ENCODE measurements at places on chromosomes 4 and X.

GRCh38 chr4:169017971-169018370 lies 7.9 kb upstream of the CBR4 start:
- DNase-seq: no peak

DNA sequence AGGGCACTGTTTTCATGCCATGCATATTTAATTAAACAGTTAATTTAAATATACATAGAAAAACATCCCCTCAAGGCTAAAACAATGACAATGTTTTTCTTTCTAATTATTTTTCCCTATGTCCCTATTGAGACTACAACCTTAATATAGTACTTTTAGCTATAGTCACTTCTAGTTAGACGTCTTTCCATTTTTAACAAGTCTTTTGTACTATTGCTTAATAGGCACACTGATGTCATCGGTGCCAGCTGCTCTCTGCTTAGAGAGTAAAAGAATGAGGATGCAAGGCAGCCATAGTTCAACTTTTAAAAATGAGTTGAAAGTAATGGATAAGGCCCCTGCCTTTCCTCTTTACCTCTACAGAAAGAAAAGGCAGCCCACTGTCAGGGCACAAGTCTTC lies 191.1 kb downstream of the KCTD8 start:
- DNase-seq: no peak

- no peak for DNase-seq
These were observed 143.5 kb downstream of the GPR143 start for GRCh38 chrX:9622128-9622527.

DNA sequence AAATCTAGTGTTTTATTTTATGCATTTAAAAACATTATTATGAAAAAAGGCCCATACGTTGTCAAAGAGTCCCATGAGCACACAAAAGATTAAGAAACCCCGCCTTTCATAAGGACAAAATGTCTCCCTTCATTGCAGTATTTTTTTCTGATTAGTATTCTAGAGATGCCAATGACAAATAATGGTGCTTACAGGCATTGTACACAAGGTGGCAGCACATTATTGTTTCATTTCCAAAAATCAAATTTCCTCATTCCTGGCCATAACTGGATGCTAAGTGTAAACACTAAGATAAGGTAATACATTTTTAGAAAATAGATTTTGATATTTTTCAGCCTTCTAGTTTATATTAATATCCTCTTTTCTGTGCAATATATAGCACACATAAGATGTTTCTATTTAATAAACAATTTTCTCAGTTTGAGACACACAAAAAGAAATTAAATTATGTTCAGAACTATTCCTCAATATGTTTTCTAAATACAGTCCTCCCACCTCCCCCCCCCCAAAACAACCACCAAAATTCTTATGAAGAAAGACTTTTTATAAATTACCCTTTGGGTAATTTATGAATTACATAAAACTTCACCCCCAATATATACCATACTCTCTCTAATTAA lies 47.7 kb downstream of the TIGD2 start:
- no peak for DNase-seq

- no peak for DNase-seq
These were observed 38.6 kb downstream of the TSC22D3 start for GRCh38 chrX:107736781-107737531.

GRCh38 chr4:176479767-176480166 lies 160.0 kb downstream of the SPCS3 start:
- DNase-seq: no peak

GRCh38 chr4:99156992-99157391 lies 12.9 kb upstream of the ADH4 start:
- no peak for DNase-seq

DNA sequence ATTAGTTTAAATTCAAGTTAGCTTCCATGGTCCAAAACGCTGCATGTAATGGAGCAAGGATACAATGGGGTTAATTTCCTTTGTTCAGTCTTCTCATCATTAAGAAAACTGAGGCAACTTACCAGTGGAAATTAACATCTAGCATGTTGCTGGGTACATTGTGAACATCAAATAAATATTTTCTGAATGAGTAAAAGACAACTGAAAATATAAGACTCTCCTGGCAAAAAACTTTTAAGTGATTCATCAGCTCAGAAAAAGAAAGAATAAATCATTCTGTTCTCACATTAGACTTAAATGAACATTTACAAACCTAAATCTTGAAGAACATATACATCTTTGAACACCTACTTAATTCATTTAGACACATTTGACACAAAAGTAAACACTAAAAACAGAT lies 138.4 kb upstream of the ETNPPL start:
- no peak for DNase-seq

GRCh38 chr4:8506373-8507195 lies 66.0 kb downstream of the TRMT44 start:
- DNase-seq: no peak

DNA sequence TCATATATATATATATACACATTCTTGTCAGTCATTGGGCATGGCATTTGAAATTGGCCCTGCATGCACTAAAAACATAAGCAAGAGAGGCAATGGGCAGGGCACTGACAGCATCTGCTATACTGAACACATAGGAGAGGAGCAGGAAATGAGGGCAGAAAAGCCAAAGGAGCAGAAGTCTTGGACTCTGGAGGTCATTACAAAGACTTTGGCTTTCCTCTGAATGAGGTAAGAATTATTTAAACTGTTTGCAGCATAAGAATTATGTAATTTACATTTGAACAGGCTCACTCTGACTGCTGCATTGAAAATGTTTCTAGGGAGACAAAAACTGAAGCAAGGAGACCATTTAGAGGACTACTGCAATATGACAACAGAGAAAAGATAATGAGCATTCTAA lies 396.5 kb downstream of the PRDM5 start:
- no peak for DNase-seq

GRCh38 chr4:83360018-83360417 lies 25.4 kb upstream of the HPSE start:
- no peak for DNase-seq

DNA sequence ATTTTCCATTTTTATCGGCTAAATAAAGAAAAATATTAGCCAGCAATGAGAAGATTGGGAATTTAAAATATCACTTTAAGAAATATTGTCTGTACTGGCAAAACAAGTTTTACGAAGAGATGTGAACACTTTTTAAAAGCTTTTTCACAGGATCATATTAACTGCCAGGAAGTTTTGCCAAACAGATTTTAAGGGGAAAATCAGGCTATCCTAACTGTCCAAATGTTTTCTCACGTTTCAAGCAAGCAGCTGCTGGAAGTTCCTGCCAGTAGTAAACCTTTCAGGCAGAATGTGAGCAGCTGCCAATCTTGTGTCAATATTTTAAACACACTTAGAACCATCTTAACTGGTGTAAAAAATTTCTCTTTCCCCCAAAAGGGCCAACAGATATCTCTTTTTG lies 101.1 kb downstream of the ADGRL3 start:
- no peak for DNase-seq

DNA sequence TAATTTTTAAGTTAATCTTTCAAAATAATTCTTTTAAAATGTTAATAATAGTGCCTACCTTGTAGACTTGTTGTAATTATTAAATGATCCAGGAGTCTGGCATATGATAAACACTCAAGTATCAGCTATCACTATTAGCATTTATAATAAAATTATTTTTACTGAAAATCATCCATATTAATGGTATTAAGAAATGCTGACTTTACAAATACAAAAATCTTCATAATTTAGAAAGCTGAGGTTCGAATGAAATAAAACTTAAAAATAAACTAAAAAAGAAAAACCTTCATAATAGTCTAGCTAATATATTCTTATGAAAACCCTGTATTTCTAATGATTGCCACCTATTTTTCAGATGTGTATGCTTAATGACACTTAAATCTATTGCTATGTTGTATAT lies 5.2 kb downstream of the MGARP start:
- no peak for DNase-seq

DNA sequence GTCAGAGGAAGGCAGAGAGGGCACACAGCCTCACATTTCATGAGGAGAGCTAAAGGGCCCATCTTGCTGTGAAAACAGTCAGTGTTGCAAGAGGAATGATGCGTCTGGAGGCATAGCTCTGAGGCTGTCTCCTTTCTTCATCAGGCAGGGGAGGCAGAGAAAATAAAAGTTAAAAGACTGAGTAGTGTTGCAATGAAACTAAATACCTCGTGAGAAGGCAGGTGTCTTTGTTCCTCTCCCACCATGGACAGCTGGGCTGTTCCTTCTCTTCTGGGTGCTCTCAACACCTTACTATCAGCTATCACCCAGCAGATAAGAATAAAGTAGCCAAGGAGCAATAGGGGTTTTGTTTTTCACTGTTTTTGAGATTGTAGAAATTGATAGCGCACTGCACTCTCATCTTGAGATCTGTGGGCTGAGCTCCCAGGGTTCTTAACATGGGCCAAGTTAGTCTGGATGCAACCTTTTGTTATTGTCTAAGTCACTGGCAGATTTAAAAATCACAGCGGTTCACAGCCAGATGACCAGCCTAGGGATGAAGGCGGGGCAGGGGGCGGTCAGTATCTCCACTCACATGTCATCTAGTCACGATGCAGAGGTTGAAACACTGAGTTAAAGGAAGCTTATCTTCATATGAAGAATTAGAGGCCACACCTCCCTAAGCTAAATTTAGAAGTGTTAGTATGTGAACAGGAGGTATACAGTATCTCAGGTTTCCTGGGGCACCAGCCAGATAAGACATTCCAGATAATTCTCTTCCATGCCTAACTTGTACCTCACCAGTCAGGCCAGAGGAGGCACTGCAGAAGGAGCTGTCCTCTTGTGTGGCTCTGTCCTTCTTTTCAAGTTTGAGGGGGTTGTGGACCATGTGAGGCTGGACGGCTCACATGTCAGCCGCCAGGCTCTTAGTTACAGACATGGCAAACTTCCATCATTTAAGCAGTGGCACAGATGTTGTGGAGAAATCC lies 36.9 kb downstream of the PARM1 start:
- no peak for DNase-seq

DNA sequence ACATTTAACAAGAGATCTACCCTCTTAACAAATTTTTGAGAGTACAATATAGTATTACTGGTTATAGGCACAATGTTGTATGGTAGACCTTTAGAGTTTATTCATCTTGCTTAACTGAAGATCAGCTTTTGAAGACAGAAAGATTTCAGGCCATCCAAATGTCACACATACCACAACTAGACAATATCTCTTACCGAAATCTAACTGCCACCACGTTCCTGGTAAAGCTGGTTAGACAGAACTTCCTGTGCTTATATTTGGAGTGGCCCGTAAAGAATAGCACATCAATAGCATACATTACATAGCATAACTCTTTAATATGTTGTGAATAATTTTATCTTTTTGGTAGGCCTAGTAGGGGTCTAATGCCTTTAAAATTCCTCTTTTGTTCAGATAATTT lies 29.8 kb upstream of the ARHGEF6 start:
- no peak for DNase-seq

DNA sequence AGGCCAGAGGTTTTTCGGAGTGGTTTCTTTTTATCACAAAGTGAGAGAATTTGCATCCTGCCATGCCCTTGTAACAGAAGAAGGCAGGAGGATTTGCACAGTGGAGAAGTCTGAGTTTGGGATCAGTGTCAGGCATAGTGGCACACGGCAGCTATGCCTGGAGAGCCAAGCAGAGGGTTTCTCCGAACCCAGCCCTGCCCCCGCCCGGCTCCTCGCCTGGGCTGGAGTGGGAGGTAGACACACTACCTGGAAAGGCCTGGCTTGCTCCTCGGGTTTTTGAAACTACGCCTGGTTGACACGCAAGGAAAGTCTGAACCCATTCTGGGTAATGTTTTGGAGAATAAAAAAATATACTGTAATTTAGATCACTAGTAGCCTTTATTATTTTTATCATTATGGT lies 1653.6 kb upstream of the TENM3 start:
- DNase-seq: no peak

DNA sequence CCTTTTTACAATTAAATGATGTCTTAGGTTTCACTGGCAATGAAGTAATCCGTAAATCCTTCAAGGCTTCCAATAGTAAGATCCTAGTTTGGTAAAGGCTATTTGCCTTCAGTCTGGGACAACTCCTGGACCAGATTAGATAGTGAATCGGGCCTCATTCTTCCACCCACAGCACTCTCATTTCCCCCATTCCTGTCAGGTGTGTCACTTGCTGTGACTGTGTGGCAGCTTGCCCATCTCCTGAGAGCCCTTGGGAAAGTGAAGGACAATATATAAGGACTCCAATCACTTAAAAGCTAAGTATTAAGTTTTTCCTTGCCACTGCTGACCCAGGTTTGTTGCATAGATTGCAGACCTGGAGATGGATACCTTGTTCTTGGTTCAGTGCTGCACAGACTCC lies 3.3 kb upstream of the GASK1B start:
- DNase-seq: no peak

- DNase-seq: no peak
These were observed 1.6 kb downstream of the SH3RF1 start for GRCh38 chr4:169268951-169269760.

DNA sequence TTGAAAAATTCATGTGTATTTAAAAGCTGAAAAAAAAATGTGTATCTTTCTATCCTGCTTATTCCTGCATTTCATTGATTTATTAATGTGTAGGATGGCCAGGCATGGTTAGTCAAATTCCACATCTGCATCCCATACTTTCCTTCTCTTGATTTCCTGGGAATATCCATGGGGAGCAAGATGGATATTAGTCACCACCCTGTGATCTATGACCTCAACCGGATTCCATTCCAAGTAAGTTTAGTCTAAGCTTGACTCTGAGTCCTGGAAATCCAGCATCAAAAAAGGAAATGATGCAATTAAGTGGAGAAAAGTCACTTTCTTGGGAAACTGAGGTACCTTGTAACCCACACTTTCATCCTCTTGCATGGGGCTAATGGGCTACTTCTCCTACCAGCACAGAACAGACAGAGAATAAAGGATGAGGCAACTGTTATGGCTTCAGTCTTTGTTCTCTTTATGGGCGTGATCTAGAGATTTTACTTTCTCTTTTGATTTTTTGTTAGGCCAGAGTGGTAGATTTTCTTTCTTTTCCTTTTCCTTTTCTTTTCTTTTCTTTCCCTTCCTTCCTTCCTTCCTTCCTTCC lies 17.1 kb upstream of the BEX4 start:
- DNase-seq: no peak

- no peak for DNase-seq
These were observed 90.4 kb upstream of the RAB40AL start for GRCh38 chrX:102846544-102847236.

GRCh38 chr4:142913461-142914030 lies 67.4 kb upstream of the INPP4B start:
- no peak for DNase-seq

- no peak for DNase-seq
These were observed 67.0 kb upstream of the FAM9A start for GRCh38 chrX:8868070-8868773.

DNA sequence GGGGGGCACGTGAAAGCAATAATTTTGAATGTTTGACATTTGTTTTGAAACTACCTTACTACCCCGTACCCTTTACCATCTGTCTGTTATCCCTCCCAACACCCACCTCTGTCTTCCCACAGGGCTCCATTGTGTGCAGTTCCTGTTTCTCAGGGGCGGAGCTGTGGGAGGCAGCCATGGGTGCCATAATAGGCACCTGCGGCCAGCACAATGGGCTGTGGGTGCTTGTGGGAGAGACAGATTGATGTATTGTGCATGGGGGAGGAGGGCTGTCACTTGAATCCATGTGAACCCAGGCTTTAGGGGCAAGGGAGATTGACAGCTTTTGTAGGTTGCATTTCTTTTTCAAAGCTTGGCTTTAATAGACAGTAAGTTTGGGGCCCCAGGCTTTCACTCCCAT lies 122.6 kb upstream of the CXorf66 start:
- DNase-seq: no peak

GRCh38 chr4:173242466-173243250 lies 74.0 kb downstream of the GALNT7 start:
- no peak for DNase-seq

Measured in stimulated activated CD8-positive, alpha-beta memory T cell treated with anti-CD3 and anti-CD28 coated beads, Interleukin-7, amount 100 ng/mL, for 1 hour (primary cell).